Eye (tissue), 1 donor: ENCODE measurements at places on chromosomes 11 and 22.

DNA sequence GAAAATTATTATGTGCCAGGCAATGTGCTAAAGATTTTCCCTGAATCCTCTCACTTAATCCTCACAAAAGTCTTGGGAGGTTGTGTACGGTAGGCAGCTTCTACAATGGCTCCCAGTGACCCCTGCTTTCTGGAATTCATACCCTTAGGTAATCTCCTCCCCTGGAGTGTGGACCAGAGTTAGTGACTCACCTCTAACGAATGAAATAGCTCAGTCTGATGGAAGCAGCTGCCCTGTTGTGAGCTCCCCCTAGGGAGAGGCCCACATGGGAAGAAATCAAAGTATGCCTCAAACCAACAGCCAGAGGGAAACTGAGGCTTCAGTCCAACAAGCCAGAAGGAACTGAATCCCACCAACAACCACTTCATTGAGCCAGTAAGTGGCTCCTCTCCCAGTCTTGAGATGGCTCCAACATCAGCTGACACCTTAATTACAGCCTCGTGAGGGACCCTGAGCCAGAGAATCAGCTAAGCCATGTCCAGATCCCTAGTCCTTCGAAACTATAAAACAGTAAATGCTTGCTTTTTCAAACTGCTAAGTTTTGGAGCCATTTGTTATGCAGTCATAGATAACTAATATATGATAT is 98.9 kb upstream of the ISX start:
- no peak for DNase-seq

DNA sequence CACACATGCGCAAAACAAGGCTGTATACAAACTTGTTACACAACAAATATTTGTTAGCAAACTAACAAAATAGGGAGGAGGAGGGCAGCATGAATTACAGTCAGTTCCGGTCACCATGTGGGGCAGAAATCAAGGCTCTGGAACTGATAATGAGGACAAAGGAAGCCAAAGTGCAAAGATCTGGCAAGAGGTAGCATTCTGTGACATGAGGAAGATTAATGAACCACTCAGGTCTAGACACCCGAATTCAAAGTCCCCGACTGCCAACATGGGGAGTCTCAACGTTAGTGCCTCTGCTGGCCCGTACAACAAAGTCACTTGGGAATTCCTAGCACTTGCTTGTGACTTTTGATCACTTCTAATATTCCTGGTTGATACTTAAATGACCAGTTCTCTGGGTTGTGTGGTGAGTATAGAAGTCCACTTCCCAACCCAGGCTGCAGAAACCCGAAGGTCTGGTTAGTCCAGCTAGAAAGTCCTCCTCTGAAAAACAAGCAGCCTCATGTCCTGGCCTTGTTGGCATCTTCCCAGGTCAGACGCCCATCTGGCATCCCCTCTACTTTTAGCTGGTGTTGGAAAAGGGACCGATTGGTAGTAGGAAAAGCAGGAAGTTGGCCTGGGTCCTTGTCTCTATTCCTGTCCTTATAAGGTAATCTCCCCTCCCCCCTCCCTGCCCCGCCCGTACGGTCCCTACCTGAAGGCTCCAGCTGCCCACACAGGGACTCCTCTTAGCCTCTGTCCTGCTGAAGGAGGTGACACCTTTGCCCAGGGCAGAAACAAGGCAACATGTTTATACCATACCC is 1.6 kb downstream of the SUN2 start:
- DNase-seq = no peak

- DNase-seq = peak; percentile 91
Observed at GRCh38 chr11:62081378-62082291, 42.2 kb upstream of the INCENP start.

DNA sequence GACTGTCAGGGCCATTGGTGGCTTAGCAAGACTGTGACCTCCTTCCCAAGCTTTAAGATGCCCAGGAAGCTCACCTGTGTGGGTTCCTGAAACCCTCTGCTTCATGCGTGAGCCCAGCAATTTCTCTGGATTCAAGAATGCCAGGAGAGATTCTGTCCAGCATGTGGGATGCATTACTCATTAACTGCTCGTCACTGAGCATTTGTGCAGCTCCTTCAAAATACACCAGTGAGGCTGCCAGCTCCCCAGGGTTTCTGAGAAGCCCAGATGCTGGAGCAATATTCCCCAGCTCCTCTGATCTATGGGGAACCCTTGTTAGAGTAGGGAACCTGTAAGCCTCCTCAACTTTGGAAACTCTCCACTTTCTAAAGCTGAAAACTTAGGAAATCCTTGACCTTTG is 126.5 kb downstream of the CHST1 start:
- DNase-seq = no peak

GRCh38 chr11:83170865-83171264 is 13.9 kb downstream of the PCF11 start:
- no peak for DNase-seq

DNA sequence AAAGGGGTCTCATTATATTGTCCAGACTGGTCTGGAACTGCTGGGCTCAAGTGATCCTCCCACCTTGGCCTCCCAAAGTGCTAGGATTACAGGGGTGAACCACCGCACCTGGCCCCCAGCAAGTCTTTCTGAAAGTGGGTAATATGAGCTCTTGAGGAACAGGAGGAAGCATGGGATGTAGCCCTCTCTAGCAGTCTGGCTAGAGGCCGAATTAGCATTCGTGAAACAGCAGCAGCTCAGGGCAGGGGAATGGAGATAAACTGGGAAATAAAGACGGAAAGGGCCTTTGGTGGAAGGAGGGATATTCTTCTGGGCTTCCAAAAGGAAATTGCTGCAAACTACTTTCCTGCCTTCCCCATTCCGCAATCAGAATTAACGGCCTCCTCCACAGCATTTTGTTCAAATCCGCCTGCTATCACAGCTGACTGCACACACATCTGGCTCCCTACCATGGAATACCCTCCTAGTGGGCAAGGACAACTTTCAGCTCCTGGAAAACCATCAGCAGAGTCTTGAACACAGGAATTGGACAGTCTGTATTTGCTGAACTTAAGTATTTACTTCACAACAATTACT is 44.3 kb downstream of the MICAL3 start:
- no peak for DNase-seq
